NCI-H1417 (cell line): ENCODE measurements at places on chromosomes 7 and 10.

DNA sequence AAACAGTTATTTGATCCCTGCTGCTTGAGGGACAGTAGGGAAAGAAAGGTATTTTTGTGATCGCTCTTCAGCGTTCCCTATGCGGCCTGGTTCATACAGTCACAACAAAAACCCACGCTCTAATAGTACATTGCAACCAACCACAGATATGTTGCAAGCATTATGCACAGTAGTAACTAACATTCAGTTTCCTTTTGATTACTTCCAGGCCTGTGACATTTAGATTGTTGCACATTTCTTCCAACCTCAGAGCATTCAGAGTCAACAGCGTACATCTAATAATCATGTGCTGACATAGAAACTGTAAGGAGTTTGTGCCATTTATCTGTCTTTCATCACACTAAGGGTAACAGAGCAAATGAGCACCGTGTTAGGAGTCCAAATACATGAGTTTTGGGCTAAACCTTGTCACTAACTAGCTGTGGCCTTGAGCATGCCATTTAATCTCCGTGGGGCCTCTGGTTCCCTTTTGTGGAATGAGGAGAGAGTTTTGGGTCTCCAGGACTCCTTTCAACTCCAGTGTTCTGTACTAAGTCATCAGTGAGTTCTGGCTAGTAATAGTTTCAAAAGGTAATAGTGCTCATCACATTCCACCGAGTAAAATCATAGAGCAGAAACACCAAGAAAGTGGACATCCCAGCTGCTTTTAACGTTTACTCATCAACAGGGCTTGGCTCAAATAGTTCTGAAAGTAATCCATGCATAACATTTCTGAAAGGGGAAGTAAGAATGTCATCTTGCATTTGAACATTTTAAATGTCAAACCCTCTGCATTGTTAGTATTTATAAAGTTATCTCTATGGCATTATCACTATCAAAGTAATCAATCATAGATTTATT, 99.0 kb upstream of the FZD1 start:
- no peak for DNase-seq

DNA sequence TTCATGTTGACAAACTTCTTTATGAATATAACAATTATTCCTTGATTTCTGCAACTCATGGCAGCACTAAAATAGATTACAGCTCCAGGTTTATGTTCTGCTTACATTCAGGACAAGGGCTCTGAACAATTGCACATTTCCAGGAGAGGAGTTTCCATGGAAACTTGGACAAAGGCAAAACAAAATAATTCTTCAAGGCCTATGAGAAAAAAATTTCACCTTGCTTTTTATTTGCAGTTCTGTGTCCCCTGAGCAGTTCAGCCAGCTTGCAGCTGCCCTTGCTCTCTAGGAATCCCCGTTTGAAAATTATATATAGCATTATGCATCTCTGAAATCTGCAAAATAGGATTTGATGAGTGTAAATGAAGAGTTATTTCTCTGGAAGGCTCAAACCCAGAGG, 71.7 kb downstream of the ARL4A start:
- DNase-seq: no peak

- DNase-seq: no peak
Measured at GRCh38 chr10:126204320-126204719, 184.0 kb downstream of the ADAM12 start.

GRCh38 chr10:130627346-130628045, 491.3 kb downstream of the GLRX3 start:
- no peak for DNase-seq

- no peak for DNase-seq
Measured at GRCh38 chr10:132100091-132100481, 34.3 kb downstream of the JAKMIP3 start.

DNA sequence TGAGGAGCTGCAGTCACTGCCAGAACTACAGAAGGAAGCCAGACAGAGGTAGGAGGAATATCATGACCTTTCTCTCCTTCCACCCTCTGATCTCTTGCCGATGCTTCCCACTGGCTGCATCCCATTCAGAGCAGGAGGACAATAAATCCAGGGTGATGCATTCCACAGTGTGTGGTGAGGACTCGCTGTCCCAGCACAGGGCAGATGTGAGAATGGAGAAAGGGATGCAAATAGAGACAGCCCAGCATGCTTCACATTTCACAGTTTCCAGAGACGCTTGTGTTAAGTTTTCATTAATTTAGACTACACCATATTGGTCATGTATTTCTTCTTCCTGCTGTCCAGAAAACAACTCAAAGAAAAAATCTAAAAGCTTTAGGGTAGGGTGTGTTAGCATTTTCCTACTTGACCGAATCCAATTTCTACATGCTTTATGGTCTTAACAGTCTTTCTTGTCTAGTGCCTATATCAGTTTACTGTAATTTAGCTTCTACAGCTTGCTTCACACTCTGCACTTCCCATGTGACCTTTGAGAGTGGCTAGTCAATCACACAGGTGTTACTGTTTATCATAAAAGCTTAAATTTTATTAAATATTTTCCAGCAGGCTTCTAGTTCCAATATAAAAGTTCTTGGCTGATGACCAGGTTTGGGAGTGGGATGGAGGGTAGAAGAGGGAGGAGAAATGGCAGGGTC, 155.6 kb downstream of the RAPGEF5 start:
- DNase-seq: no peak

DNA sequence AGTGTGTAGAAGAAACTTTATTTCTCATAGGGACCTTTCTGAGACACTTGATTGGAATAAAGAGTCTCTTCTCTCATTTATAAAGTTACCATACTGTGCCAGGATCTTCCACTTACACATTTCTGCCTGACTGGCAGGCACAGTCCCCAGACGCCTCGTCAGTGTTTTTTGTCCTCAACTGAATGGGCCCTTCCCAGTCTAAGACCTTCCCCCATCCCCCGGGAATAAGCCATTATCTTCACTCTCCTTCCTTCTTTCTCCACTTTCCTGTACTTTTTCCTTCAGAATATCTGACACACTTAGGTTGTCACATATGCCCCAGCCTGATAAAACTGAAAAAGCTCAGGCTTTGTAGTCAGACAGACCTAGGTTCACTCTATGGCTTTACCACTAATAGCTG, 35.3 kb upstream of the KCNIP2 start:
- no peak for DNase-seq

DNA sequence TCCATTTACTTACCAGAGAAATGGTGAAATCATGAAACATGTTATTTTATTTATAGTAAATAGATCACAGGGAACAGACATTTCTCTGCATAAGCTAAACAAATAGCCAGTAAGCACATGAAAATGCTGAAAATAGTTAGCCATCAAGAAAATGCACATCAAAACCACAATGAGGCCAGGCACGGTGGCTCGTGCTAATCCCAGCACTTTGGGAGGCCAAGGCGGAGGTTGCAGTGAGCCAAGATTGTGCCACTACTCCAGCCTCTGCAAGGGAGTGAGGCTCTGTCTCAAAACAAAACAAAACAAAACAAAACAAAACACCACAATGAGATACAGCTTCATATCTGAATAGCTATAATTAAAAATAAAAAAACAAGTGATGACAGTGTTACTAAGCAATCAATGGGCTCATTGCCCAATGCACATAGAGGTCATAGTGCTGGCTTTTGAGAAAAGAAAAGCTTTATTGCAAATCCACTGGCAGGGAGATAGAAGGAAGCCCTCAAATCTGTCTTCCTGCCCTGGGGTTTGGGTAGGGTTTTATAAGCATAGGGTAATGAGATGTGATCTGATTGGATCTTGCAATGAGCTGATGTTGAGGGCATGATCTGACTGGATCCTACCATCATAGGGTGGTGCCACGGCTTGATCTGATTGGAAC, 16.2 kb downstream of the CSTF2T start:
- no peak for DNase-seq

GRCh38 chr10:33353334-33353733, 18.9 kb upstream of the NRP1 start:
- DNase-seq: no peak
